ENCODE measurements at places on chromosomes 7 and 10.

DNA sequence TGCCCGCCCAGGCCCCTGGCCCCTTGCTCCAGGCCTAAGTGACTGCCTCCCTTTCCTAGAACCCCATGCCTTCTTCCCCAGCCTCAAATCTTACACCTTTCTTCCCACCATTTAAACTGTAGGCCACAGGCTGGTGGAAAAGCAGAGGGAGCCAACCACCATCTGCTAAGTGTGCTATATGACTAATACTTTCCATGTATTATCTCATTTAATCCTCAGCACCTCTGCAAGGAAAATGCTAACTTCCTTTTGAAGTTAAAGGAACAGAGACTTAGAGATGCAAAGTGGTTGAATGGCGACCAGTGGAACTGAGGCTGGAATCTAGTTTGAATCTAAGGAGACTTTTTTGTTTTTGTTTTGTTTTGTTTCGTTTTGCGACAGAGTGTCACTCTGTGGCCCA lies 17.8 kb upstream of the MTPAP start:
- no peak for DNase-seq

DNA sequence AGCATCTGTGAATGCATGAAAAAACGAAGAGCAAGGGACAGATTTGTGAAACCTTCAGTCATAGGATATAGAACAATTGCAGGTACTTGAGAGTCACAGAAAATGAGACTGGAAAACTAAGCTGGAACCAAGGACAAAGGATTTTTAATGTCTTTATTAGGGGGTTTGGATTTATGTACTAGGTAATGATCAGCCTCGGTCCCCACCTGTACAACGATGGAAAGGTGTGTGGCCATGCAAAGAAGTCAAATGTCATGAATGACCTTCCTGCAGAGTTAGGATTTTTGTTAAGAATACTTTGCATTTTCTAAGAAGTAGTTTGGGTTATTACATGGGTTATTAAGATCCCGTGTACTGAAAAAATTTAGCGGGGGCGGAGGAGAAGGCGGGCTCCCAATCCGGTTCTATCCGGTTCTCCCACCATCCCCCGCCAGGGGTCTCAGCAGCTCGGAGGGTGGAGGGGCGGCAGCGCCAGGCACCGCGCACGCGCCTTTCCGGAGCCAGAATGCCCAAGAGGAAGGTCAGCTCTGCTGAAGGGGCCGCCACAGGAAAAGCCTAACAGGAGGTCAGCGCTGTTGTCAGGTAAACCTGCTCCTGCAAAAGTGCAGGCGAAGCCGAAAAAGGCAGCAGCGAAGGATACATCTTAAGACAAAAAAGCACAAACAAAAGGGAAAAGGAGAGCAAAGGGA lies 327.5 kb upstream of the PLXDC2 start:
- no peak for DNase-seq

DNA sequence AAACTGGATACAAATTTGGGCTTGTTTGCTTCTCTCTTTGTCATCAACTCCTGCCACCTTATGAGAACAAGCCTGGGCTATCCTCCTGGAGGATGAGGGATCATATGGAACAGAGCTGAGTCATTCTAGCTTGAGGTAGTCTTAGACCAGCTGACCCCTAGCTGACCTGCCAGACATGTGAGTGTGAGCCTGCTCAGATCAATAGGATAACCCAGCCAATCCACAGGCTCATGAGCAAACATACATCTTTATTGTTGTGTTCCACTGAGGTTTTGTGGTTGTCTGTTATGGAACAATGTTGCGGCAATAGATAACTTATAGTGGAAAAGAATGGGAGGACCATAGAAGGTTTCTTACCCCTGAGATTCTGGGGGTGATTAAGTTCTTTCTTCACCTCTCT lies 54.5 kb upstream of the FAM180A start:
- no peak for DNase-seq

- DNase-seq = peak; percentile 42
Measured at GRCh38 chr10:27240212-27241009, at the start of gene ACBD5. TSS of gene ACBD5 (minus strand) at chr10:27240797. CDS start at chr10:27240688, 109 bp downstream.

DNA sequence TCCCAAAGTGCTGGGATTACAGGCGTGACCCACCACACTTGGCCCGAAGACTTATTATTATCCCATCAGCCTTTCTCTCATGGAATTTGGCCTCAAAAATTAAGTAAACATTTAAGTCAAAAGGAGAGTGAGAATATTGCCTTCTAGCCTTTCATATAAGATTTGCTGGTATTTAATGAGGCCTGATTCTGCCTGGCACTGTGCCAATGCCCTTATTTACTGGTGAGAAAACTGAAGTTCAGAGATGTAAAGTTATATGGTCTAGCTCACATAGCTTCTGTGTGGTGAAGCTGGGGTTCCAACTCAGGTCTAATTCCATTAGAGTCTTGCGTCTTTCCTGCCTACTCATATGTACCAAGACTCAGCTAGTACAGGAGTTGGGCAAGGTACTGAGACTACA lies 260.2 kb downstream of the SDHAF3 start:
- DNase-seq = no peak

DNA sequence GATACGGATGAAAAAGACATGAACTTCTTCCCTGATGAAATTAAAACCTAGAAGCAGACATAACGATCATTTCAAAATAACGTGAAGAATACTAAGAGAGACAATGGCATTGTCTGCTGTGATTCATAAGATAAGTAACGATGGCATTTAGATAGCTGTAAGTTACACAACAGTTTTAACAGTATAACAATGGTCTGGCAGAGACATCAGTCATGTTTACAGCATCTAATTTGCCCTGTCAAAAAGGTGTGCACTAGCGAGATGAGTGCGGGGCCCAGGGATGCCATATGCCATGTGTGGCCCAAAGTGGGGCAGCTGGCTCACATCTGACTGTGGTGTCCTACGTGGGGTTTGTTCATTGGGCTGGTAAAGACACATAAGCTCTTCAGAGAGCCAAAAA lies 55.7 kb upstream of the RHEB start:
- no peak for DNase-seq

GRCh38 chr10:49486738-49487137 lies 52.2 kb downstream of the ERCC6 start:
- DNase-seq = no peak

- DNase-seq = no peak
Measured at GRCh38 chr7:98974205-98974604, 95.9 kb downstream of the TRRAP start.

DNA sequence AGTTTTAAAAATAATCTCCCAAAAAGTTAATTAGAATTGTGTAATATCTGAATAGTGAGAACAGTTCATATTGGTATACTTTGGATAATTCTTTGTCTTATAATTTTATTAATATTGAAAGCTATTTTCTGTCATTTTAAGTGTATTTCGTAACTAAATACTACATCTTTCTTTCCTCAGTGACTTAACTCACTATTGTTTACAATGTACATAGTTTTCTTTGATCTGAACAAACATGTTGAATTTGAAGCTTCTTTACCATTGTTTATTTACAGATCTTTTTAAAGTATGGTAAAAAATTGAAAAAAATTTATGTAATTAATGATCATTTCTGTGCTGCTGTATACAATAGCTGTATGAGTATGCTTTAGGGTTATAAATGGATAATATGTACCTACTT lies 5.1 kb downstream of the PDCD4 start:
- DNase-seq = no peak

GRCh38 chr10:114021154-114021553 lies 22.5 kb upstream of the ADRB1 start:
- no peak for DNase-seq

DNA sequence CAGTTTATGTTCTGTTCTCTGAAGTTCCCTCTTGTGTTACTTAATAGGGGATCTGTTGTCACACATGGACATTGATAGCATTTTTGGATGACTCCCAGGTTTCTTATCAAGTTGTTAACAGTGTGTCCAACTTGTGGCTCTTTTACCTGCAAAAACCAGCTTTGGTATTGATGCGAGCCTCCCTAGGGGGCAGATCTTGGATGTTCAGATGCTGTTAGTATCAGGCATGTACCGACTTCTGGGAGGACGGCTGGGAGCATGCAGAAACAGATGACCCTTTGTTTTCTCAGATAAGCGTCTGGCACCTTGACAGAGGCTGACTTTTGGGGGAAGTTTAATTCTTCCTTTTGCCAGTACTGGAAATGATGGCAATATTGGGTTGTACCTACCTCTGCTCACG lies 2.2 kb downstream of the PLPP4 start:
- no peak for DNase-seq

DNA sequence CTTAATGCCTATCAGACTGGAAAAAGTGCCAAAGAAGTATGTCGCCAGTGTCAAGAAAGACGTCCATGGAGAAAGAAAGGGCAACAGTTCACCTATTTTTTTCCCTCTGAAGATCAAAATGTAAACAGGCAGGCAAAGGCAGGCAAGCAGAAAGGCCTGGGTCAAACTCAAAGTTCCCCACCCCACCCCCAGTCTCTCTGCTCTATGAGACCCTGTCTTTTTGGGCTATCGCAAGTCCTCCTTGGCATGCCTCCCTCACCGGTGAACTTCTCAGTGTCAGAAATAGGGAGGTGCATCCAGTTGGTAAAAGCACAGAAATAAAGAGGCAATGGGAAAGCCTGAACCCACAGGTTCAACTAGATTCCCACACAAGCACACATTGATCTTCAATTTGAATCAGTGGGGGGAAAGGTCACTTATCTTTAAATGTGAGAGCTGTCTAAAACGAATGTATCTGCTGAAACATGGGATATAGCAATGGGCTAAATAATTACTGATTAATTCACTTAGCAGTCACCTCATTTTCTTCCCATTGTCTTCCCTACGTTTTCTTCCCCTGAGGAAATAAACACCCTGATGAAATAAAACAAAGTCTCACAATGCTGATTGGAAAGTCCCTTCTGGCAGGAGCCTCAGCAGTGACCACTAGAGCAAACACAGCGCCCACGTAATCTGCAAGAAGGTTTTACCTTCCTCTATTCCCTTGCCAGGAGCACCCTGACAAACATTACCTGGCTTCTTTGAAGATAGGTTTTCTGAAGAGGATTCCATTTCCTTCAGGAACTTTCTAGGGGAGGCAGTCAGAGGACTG lies 31.1 kb downstream of the JAZF1 start:
- no peak for DNase-seq

- no peak for DNase-seq
Measured at GRCh38 chr10:128287921-128288320, 161.7 kb upstream of the MKI67 start.

DNA sequence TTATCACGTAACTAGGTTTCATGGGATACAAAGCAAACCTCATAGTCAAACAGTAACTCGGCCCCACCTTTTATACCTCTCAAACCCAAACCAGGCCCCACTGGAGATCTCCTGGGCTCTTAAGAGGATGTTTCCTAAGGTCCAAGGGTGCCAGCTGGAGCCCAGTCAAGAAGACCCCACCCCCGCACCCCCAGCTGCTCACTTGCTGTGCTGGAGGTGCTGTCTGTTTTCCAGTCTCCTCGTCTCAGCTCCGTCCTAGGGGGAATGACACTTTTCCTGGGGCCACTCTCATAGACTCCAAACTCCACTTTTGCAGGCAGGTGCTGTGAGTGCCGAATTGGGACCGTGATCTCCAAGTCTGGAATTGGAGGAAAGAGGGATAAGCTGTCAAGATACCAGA lies 22.7 kb upstream of the TM9SF3 start:
- DNase-seq = no peak

DNA sequence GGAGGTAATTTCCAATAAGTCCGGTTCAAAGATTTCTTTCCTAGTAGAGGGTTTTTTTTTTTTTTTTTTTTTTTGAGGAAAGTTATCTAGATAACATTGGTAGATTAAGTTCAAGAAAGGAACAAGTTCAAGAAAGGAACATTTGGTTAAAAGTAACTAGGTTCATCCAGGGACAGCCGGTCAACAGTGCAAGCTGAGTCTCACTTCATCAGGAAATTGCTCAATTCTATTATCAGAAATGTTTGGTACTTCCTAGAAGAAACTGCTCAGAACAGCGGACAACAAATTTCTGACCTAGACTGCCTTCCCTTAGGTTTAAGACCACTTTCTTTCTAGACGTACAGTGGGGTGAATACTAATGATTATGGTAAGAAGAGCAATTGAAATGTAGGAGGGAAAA lies 3.7 kb upstream of the IL2RA start:
- DNase-seq = no peak

DNA sequence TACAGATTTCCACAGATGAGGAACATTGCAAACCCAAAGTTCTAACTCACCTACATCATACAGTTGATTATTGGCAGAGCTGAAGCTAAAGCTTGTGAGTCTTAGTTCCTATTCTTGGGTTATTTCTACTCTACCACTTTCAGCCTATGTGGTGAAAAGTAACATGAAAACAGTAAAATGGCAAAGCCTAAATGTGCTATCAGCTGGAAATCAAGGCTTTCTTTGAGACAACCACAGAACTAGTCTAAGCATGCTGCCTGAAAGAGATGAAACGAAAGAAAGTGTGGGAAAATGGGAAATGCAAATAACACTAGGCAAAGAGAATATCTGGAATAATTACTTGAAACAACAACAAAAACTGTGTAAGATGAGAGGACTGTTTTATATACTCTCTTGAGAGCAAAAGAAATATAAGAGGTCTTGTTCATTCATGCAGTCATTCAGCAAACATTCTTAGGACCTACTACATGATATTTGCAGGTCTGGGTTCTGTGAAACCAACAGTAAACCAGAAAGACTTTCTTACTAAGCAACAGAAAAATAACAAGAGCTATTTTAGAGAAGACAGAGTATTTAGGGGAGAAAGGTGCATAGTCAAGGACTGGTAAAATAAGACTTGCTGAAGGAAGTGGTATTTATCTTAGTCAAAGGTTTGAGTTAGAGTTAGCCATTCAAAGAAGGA lies 437.1 kb downstream of the HTR7 start:
- no peak for DNase-seq

- no peak for DNase-seq
Measured at GRCh38 chr10:24255881-24256311, 47.0 kb downstream of the KIAA1217 start.

- no peak for DNase-seq
Measured at GRCh38 chr10:75508239-75508813, 76.9 kb downstream of the LRMDA start.

DNA sequence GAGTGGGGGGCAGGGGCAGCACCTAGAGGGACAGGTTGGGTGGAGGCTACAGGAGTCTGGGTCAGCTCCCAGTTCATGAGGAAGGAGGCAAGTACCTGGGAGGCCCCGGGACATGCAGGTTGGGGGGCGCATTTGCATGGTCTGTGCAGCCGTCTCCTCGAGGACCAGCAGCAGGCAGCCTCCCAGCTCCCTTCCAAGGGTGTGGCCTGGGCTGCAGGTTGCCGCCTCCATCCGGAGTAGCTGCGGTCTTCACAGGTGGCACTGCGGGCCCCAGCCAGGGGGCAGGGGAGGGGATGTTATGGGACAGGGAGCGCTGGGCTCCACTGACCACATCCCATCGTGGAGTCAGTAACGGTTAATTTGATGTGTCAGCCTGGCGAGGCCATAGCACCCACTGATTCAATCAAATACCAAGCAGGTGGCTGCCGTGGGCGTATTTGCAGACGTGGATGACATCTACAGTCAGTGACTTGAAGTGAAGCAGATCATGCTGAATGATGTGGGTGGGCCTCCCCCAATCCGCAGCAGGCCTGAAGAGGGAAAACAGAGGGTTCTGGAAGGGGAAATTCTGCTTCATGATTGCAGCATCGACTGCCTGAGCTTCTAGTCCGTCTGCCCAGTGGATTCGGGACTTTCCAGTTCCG lies 81.6 kb downstream of the PRKAG2 start:
- DNase-seq = no peak

- no peak for DNase-seq
Measured at GRCh38 chr10:8752146-8752843, 697.8 kb downstream of the GATA3 start.
